ENCODE measurements at places on chromosomes 5 and 9. TPM values are rescaled to one million over a fixed set of nuclear protein-coding genes. Genes with fewer than 3 reads are reported as not detected.

DNA sequence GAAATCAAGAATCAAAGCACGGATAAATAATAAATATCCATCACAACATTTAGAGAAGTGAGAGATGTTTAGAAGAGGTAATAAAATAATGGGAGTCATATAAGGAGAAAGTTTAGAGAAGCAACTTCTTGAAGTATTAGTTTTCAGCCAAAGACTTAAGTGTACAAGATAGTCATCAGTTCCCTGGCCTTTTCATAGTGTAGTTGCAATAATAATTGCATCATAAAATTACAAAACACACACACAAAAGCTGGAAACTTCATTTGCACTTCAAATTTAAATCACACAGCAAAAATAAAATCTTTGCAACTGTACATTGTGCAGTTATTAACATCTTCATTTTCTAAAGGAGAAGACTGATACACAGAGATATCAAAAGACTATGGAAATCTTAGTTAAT lies 319.1 kb upstream of the RGMB start:
- no peak for DNase-seq

C9orf78 gene
- total RNA-seq = 43.1 TPM

GRCh38 chr5:87053146-87053545 lies 214.5 kb upstream of the RASA1 start:
- DNase-seq = no peak

DNA sequence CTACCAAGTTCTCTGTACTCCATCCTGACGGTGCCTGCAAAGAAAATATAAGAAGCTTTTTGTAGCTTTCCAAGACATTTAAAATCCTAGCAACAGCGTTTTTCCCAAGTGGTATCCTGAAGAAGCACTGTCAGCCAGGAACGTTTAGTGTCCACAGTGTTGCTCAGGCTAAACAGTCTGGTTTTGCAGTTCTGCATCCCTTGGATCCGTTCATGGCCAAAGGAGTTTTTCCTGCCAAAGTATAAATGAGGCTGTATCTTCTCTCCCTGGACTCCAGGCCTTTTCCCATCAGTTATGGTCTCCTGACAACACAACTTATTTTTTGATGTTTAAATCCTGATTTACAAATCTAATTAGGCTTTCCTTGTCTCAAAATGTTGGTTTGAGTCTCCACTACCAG lies 925.8 kb downstream of the TLE1 start:
- DNase-seq = no peak

DNA sequence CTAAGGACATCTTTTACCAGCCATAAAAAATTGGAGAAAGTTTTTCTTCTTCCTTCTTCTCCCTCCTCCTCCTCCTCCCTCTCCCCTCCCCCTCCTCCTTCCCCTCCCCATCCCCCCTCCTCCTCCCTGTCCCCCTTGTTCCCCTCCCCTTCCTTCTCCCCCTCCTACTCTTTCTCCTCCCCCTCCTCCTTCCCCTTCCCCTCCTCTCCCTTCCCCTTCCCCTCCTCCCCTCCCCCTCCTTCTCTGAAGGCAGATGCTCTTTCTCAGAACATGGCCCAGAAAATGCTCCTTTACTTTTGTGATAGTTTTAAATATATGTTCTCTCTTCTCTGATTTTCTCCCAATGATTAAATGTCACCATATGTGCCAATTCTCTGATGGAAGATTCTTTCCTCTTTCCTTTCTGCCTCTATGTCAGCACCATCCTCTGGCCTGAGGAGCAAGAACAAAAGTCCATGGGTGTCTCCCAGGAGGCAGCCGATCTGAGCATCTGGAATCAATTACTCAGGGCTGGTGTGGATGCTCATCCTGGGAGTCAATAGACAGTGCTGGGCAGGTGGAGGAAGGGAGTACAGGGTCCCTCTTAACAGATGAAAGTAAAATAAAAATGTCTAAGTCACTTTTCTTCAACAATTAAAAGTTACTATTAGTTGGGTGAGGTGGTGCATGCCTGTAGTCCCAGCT lies 63.0 kb upstream of the GNA14 start:
- no peak for DNase-seq

GABRA6 gene
- not detected for total RNA-seq

- DNase-seq = no peak
These were observed 545.9 kb upstream of the RIOK2 start for GRCh38 chr5:97728920-97729319.

GFI1B gene
- total RNA-seq = not detected

LMX1B gene
- total RNA-seq = 0.74 TPM

GRCh38 chr5:118967059-118967508 lies 21.3 kb downstream of the DTWD2 start:
- no peak for DNase-seq

DNA sequence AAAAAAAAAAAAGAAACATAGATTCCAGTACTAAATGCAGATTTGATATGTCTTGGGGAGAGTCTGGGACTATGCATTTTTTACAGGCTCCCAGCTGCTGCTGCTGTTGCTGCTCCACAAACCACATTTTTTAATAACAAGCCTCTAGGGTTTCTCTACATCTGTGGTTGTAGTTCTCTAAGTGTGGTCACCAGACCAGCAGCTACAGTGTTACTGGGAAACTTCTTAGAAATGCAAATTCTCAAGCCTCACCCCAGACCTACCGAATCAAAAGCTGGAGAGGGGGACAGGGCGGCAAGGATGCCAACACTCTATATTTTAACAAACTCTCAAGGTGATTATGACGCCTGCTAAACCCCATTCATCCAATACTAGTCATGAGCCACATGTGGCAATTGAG lies 293.4 kb upstream of the PTGER4 start:
- no peak for DNase-seq

DNA sequence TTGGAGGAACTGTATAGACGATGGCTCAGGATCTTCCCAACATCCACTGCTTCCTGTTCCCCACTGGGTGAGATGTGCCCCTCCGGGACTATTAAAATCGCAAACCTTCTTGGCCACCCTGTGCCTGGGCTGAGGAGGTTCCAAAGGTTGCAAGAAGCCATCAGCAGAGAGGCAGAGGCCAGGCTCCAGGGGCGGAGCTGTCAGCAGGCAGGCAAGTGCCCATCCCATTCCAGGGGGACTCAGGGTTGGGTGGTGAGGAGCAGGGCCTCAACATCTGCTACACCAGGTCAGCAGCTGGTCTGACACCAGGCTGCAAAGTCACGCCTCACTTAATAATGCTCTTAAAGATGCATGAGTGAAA lies 2.2 kb downstream of the BTNL3 start:
- no peak for DNase-seq

- no peak for DNase-seq
These were observed 747.2 kb upstream of the CHD1 start for GRCh38 chr5:99675974-99676373.

GRCh38 chr5:138541511-138542179 lies 1.4 kb downstream of the ETF1 start:
- no peak for DNase-seq

DNA sequence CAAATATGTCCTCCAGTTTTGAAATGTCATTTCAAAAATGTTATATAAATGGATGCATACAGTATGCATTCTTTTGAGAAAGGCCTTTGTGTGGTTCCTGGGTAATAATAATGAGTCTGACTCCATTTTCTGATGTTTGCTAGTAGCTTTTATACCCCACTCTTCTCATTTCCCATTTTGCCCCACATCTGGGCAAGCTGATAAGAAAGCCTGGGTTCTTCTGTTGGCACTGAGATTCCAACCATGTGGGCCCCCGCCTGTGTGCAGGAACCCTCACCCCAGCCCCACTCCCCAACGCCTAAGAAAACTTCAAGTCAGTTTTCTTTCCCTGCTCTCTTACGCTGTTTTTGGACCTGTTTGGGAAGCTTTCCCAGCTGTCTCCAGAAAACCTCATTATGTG lies 89.4 kb downstream of the SNX18 start:
- no peak for DNase-seq

GRCh38 chr5:178212241-178213002 lies 8.1 kb downstream of the HNRNPAB start:
- no peak for DNase-seq

- no peak for DNase-seq
These were observed 14.4 kb downstream of the POLK start for GRCh38 chr5:75526070-75526469.

All from right atrium auricular region (tissue), 2 donors.